ENCODE measurements at places on chromosomes 1 and 21.

DNA sequence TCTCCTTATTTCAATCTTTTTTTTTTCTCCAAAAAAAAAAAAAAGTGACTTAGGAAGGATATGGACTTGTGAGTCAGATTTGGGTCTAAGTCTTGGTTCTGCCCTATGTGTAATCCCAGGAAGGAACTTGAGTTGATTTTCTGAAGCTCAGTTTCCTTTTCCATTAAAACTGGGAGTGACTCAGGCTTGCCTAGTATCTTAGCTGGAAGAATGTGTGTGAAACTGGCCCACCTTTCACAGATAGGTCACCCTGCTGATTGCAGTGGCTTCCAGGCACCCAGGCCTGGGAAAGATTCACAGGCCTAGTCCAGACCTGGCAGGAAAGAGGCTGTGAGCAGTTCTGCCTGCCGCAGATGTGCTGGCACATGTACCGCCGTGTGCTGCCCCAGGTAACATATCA, 218.3 kb upstream of the HOOK1 start:
- DNase-seq, result no peak

GRCh38 chr1:39655578-39656268, 16.2 kb downstream of the NT5C1A start:
- DNase-seq, result no peak

- peak; percentile 28 for DNase-seq
Measured at GRCh38 chr1:162627662-162628296, 4.5 kb upstream of the DDR2 start.

- no peak for DNase-seq
Measured at GRCh38 chr1:178282949-178283367, 189.1 kb downstream of the RASAL2 start.

DNA sequence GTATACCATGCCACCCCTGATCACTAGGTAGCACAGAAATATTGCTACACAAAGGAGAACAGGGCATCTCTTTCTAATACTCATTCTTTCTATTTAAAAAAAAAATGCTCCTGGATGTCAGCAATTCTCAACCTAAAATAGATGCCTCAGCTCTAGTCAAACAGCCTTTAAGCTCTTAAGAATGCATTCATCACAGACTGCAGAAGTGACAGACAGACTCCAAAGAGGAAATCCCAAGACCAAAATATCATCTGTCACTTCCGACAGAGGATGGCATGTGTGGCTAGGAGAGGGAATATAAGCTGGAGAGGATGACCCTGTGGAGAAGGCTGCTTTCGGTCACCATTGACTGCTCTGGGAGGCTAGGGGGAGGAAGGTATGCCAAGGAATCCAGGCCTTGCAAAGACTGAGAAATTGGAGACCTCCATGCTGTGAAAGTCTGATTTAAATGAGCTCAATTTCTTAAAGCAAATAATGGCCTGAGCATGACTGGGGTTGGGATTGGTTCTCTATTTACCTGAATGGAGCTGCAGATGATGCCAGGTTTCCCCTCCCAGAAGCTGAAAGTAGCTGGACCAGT, 277.4 kb downstream of the BRINP2 start:
- no peak for DNase-seq

GRCh38 chr1:947958-948357, 11.1 kb downstream of the NOC2L start:
- DNase-seq, result no peak

- no peak for DNase-seq
Measured at GRCh38 chr1:42379794-42380585, 602 bp upstream of the RIMKLA start.

Data from NCI-H774 (cell line).